ENCODE measurements at places on chromosomes 1 and 21.

DNA sequence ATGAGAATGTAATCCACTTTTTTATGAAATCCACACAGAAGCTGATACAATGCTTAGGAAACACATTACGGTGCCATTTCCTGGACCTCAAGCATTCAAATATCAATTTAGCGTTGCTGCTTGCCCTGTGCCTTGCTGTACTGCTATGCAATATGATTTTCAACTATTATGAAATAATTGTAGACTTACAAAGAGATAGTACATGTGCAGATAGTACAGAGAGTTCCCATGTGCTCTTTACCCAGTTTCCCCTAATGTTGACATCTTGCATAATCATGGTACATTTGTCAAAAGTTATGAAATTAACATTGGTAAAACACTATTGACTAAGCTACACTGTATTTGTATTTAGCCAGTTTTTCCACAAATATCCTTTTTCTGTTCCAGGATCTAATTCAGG is 37.7 kb upstream of the PTBP2 start:
- no peak for DNase-seq

- DNase-seq: no peak
These were observed 30.5 kb downstream of the SLC30A1 start for GRCh38 chr1:211548321-211549091.

DNA sequence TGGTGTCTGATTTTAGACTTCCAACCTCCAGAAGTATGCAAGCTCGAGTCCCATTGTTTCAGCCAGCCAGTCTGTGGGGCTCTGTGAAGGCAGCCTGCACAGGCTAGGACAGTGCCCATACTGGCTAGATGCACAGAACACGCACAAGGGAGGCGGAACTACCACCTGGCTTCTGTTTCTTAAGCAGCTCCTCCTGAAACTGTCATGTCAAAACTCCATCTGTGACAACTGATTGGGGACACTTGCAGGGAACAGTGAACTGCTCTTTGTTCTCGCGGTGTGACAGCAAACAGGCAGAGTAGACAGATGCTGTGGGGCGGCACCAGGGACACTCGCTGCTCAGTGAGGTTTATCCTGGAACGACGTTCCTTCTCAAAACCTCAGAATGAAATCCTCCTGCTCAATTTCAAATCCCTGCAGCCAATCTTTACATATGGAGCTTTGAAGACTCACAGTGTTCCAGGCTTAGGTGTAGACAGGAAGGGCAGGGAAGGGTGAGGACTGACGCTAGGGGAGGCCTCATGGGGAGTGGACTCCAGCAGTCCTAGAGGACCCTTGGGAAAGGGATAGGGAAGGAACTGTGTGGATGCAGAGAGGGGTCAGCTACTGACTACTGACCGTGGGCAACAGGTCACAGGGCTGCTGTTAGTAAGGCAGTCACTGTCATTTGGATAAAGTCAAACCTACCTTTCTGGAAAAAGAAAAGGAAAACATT is 73.8 kb downstream of the ERG start:
- DNase-seq: no peak

DNA sequence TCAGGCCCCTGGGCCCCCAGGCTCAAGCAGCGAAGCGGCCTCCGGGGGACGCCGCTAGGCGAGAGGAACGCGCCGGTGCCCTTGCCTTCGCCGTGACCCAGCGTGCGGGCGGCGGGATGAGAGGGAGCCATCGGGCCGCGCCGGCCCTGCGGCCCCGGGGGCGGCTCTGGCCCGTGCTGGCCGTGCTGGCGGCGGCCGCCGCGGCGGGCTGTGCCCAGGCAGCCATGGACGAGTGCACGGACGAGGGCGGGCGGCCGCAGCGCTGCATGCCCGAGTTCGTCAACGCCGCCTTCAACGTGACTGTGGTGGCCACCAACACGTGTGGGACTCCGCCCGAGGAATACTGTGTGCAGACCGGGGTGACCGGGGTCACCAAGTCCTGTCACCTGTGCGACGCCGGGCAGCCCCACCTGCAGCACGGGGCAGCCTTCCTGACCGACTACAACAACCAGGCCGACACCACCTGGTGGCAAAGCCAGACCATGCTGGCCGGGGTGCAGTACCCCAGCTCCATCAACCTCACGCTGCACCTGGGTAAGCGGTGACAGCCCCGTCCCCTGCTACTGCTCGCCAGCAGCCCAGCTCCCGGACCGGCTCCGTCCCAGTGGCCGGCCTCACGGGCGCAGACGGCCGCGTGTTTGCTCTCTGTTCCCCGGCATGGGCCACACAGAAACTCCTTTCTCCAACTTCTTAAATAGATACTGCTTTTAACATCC is 539 bp downstream of the LAMC1 start:
- DNase-seq: peak; percentile 62

DNA sequence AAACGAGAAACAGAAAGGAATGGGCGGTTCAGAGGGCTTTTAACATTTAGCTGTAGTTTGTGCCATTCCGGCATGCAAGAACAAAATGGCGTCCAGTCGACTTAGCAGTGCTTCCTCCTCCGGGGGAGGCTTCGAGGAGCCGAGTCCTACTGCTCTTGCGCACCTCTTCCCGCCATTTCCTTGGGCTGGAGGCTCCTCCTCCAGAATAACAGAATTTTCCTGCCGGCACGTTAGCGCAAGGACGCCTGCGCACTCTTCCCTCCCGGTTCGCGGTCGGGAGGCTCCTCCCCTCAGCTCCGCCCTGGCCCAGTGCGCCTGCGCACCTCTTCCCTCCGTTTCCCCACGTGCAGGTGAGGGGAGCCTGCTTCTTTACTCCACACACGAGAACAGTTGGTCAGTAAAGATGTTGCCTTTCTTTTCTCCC is 1.0 kb downstream of the DMRTB1 start:
- DNase-seq: no peak

DNA sequence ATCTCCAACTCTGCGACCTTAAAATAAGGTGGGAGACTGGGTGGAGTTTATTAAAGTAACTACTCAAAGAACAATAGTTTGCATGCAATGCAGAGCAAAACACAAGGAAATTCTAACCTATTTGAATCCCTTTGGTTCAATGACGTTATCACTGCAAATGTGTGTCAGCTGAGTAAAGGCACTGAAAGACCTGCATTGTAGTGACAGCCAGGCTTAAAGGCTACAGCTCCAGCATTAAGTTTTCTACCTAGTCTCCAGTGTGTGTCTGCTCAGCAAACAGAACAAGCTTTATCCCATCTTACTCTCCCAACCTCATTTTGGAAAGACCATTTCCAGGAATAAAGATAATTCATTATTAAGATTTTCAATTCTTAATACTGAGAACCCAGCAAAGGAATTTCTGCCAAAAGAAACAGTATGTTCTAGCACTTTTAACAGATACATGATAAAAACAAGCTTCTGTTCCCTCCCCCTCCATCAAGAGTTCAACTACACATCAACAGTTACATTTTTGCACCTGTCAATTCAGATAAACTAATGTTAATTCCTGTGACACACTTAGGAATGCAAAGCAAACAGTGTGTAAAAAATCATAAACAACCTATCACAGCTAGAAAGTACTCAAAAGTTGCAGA is 14.2 kb downstream of the PTP4A2 start:
- DNase-seq: no peak

- no peak for DNase-seq
These were observed 15.1 kb upstream of the PLA2G2E start for GRCh38 chr1:19938472-19938871.

- DNase-seq: no peak
These were observed 1.2 kb downstream of the TEKT2 start for GRCh38 chr1:36085126-36085525.

GRCh38 chr1:28328228-28328648 is 602 bp upstream of the MED18 start:
- no peak for DNase-seq

- DNase-seq: peak; percentile 21
These were observed 24.0 kb downstream of the CDK18 start for GRCh38 chr1:205528446-205528886.

GRCh38 chr1:220527279-220527907 is 543 bp upstream of the MARK1 start:
- DNase-seq: peak; percentile 11

- no peak for DNase-seq
These were observed 63.2 kb downstream of the ADARB1 start for GRCh38 chr21:45137612-45137937.

DNA sequence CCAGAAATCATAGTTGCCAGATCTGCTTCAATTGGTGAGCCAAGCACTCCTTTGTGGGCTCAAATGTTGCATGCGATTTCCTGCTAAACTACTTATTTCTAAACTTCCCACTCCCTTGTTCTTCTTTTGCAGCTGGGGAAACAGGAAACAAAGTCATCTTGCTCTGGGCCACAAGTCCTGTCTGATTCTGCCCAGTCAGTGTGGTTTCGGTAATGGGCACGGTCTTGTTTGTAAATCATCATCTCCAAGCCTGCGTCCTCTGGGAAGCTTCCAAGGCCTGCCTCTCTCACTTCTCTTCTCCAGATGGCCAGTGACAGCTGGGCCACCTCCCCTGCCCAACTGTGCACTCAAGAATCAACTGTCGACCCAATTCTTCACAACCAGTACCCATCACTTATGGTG is 4.4 kb downstream of the S100A8 start:
- no peak for DNase-seq

DNA sequence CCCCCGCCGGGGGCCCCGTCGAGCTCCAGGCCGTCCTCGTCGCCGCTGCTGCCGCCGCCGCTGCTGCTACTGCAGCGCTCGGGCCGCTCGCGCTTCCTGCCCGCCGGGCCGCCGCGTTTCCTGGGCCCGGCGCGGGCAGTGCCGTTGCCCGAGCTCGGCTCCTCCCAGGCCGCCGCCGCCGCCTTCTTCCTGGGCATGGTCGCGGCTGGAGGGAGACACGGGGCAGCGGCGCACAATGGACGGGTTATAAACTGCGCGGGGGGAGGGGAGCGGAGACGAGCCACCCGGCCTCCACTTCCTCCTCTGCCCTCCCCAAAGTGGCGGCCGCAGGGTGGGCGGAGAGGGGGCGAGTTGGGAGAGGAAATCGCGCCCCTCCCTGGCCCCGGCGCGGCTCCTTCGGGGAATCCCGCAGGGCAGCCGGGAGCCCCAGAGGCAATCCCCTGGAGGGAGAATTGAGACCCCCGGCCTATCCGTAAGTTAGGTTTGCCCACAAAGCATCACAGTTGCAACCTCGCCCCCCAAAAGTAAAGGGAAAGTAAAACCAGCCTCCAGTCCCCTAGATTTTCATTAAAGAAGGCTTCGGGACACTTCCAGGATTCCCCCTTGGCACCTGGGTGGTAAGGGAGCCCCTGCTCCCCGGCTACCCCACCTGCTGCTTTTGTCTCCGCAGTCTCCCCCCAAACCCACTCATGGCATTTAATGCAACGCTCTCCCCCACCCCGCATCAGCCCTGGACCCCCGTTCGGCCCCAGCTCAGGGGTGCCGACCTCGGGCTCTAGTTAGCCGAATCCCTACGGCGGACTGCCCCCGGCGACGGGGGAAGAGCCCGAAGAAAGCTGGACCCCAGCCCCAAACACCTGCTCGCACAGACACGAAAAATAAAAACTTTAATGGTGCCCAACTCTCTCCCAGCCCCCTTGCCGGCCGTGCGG is 893 bp downstream of the RCC2 start:
- DNase-seq: peak; percentile 73

DNA sequence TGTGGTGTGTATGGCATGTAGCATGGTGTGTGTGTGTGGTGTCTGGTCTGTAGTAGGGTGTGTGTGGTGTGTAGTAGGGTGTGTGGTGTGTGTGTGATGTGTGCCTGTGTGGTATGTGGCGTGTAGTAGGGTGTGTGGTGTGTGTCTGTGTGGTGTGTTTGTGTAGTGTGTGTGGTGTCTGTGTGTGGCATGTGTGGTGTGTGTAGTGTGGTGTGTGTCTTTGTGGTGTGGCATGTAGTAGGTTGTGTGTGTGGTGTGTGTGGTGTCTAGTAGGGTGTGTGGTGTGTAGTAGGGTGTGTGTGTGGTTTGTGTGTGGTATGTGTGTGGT is 85.5 kb downstream of the SYT2 start:
- DNase-seq: no peak

DNA sequence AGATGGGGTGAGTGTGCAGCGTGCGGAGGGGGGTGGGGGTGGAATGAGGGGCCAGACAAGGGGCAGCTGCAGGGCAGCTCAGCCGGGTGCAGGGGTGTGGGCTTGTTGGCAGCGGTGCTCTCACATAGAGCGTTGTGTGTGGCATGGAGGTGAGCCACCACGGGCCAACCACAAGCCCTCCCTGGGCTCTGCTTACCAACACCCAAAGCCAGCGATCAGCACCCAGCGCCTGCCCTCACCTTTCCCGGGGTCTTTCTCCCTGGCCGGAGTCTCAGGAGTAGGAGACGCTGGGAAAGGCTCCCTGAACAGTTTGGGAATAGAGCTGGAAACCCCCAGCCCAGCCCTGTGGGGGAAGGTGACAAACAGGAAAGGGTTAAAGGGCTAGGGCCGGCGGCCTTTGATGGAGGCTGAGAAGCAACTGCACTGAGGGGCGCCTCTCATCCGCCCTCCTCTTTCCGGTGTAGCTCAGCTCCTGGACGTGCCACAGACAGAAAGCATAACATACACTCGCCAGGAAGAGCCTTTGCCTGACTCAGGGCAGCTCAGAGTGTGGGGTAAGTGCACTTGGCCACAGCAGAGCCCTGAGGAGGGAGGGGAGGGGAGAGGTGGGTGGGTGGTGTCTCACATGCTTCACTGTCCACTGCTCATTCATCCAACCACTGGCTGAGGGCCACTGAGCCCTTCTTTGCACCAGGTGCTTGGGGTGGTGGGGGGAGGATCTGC is 577 bp downstream of the IKBKE start:
- peak; percentile 85 for DNase-seq

GRCh38 chr1:113905435-113905861 is 322 bp downstream of the DCLRE1B start:
- DNase-seq: no peak

DNA sequence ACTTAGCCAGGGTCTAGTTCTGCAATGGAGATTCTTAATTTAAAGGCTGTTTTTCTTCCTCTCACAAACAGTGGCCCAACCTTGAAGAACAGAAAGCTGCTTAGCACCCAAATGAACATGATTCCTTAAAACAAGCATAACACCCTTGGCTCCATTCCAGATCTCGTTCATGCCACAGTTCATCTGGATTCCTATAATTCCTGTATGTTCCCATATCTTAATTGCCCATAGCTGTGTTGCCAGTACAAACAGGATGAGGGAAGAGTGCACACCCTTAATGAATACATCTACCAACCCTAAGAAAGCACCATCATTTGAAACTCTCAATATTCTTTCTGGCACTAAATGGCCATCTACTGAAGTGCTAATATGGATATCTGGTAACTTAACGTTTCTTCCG is 45.5 kb downstream of the TGFB2 start:
- DNase-seq: peak; percentile 80

DNA sequence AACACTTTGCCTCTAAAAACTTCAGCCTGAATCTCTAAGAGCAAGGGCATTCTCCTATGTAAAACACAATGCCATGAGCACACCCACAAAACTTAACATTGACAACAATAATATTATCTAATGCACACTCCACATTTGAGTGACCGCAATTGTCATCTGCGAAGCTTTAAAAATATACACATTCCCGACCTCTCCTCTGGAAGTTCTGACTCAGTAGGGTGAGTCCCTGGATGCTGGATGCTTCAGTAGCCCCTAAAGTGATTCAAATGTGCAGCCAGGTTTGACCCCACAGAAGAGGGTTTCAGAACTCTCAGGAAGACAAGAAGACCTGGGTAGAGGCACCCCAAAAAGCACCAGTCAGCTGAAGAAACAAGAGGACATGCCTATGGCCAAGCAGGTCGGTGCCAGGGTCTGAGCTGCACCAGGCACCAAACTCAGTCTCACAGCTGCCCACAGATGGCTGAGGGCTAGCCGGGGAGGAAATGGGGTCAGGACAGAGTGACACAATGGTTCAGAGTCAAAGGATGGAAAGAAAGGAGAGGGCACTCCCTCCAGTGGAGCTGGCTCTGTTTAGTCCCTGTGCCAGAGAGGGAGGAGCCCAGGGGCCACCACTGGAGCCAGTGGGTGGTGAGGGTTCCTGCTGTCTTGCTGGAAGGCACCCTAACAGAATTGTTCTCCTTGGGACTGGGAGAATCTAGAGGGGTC is 17.4 kb downstream of the PIK3C2B start:
- peak; percentile 10 for DNase-seq

- no peak for DNase-seq
These were observed 113.2 kb downstream of the NCAM2 start for GRCh38 chr21:21111309-21111920.

Data from EL (cell line).